ENCODE measurements at places on chromosomes 12 and 14. TPM values are rescaled to one million over a fixed set of nuclear protein-coding genes. Genes with fewer than 3 reads are reported as not detected.
A peak's percentile ranks its signal among the peaks of the same experiment; 100 is the strongest.

SMCO2 gene
- not detected for total RNA-seq

FAIM2 gene
- total RNA-seq: not detected

FGF6 gene
- not detected for total RNA-seq

GPR135 gene
- 9.4 TPM for total RNA-seq

CIROP gene
- total RNA-seq: not detected

AMHR2 gene
- total RNA-seq: 0.24 TPM

DNA sequence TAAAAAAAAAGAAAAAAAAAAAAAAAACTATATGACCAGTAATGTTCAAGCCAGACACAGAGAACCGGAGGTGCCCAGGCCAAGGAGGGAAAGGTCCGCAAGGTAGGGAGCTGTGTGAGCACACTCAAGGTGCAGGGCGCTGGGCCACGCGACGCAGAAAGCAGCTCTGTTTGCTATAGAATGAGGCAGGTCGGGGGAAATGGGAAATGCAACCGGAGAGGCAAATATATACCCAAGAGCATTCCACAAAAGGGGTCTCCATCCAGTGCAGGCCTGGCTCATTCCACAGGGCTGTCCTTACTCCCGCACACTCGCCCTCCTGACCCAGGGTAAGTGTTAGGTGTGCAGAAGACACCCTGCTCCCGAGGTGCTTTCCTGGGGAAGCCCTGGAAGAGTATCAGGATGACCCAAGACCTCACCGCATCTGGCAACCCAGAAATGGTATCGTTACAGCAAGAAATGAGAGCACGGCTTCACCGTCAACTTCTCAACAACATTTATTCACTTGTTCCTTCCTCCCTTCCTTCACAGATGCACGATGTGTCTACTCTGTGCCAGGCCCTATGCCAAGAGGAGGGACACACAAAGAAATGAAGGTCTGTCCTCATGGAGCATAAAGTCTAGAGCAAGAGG, 86.4 kb downstream of the BCL11B start:
- DNase-seq: no peak

- DNase-seq: peak; percentile 88
Measured at GRCh38 chr14:102929241-102930137, 7.0 kb downstream of the AMN start.

GRCh38 chr14:68306265-68306933, 486.5 kb downstream of the ZFP36L1 start:
- DNase-seq: no peak

DNA sequence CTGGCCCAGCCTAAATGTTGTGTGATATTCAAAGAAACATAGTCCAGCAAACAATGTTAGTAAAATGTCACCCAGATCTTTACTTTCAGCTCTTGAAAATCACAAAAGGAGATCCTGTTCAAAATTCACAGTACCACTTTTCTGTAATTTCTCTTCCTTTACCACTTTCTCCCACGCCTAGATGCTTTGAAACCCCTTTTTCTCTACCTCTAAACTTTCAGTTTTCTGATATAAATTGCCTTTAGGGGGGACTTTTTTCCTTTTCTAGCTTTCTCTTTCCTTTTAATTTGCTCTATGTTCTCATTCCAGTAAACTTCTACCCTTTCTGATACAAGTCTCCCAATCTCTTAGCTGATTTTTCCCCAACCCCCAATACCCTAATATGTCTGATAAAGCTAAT, 101.8 kb downstream of the LMO3 start:
- DNase-seq: no peak

GRCh38 chr12:128973883-128974681, 120.8 kb downstream of the GLT1D1 start:
- DNase-seq: no peak

- DNase-seq: no peak
Measured at GRCh38 chr14:43579671-43580070, 927.4 kb downstream of the FSCB start.

DNA sequence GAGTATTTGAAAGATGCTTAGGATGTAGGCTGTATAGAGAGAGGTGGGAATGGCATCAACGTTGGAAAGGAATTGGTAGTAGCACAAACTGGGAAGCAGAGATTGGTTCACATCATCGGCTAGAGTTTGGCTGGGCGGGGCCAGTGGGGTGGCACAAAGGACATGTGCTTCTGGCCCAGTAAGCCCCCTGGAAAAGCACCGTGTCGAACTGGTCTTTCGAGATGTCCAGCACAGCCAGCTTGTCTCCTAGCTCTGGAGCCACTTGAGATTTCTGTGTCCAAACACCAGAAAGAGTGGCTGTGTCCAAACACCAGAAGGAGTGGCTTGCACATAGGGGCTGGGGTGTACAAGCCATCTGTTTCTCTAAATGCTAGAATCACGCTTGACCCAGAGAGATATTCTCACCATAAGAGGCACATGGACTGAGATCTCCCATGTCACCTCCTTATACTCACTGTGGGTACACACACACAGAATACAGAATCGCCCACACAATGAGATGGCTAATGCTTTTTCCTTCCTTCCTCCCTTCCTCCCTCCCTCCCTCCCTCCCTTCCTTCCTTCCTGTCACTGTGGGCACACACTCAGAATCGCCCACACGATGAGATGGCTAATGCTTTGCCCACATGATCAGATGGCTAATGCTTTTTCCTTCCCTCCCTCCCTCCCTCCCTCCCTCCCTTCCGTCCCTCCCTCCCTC, 41.8 kb upstream of the KCNK13 start:
- DNase-seq: no peak

DNA sequence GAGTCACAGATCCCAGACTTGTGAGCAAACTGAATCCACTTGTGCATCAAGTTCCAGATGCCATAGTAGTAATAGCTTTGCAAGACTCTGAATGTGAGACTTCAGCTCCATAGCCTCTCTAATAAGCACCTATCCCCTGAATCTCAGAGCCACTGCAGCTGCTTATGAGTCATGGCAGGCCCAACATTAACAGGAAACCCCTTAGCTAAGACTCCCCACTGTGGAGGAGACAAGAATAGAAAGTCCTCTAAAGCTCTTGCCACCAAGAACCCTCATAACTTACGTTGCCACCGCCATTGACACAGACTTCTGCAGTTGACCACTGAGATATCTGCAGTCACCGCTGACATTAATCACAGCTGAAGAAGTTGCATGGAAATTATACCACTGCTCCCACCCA, 62.9 kb upstream of the PDE3A start:
- no peak for DNase-seq

- DNase-seq: peak; percentile 93
Measured at GRCh38 chr14:68843471-68844209, 50.8 kb upstream of the ZFP36L1 start.

GRCh38 chr12:128266086-128266485, 884 bp upstream of the TMEM132C start:
- DNase-seq: no peak

- DNase-seq: no peak
Measured at GRCh38 chr14:62103464-62103863, 341.2 kb downstream of the SNAPC1 start.

Measured in upper lobe of left lung (tissue), 6 donors.